ENCODE measurements at places on chromosomes 5 and 9.

DNA sequence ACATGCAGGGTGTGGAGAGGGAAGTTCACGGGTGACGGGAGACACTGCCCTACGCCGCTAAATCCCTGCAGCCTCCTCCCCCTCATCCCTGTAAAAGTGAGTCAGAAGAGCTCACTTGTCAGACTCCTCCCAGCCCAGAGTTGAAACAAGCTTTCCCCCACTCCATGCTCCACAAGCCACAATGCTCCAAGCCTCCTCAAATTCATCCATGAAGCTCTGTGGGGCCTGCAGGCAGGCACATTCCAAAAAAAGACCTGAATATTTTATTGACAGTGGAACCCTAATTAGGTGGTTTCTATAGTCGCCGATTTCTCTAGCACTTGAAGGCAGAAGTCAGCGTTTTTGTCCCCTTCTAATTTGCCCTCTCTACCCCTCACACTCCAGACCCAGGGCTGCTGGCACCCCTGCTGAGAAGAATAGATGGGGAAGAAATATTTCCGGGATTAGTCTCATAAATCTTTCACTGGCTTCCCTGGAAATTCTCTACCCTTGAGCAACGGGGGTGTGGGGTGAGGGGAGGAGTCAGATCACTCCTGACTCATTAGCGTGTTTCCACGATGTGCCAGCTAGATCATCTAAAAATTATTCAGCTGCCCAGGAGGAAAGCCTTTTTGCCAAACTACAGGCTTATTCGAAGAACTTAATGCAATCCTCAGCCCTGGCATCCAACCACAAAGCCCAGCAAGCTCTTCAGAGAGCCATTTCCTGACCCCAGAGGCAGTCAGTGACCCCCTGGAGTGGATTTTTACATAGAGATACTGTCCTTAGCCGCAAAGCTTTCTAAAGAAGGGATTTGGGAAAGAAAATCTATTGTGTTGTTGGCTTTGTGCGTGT lies 97.1 kb downstream of the ENC1 start:
- DNase-seq = no peak

- no peak for DNase-seq
Measured at GRCh38 chr5:170294556-170294955, 3.0 kb downstream of the LCP2 start.

GRCh38 chr5:109767997-109768396 lies 78.3 kb downstream of the MAN2A1 start:
- no peak for DNase-seq

DNA sequence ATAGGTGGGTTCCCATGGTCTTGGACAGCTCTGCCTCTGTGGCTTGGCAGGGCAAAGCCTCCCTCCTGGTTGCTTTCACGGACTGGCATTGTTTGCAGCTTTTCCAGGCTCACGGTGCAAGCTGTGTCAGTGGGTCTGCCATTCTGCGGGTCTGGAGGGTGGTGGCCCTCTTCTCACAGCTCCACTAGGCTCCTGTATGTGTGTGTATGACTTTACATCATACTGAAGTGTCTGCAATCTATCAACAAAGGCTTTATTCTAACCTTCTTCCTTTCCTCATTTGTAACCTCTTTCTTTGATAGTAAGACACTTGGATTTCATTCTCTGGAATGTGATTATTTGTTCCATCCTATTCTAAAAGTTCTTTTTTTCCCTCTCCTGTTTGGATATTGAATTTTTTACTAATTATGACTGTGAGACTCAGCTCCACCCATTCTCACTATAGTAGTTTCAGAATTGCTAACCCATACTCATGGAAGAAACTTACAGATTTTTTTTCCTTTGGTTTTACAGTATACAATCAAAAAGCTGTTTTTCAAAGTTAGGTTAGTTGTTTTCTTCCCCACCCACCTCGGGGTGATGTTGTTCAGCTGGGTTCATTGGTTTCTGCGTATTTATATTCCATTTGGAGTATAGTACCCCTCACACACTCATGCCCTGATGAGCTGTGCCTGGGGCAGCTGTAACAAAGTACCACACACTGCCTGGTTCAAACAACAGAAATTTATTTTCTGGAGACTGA lies 144.6 kb upstream of the OTULINL start:
- DNase-seq = no peak

DNA sequence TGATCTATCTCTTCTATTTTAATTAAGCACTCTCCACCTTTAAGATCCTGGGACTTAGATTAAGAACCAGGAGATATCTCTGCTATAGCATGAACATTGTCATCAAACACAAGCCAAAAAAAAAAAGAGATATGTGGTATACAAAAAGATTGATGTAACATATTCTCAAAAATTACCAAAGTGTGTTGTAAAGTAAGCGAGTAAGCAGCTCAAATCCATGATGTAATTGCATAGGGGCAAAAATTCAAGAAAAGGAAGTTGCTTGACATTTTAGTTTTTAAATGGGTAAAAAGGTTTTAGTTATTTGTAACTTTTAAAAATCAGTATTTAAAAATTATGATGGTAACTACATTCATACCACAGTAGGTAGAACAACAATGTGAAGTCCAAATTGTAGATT lies 40.7 kb downstream of the CNTRL start:
- DNase-seq = no peak

All from NCI-H1930 (cell line).